ENCODE measurements at places on chromosomes 6 and 20.

- DNase-seq, result peak; percentile 10
Observed at GRCh38 chr6:111113336-111114086, 26.2 kb downstream of the SLC16A10 start.

DNA sequence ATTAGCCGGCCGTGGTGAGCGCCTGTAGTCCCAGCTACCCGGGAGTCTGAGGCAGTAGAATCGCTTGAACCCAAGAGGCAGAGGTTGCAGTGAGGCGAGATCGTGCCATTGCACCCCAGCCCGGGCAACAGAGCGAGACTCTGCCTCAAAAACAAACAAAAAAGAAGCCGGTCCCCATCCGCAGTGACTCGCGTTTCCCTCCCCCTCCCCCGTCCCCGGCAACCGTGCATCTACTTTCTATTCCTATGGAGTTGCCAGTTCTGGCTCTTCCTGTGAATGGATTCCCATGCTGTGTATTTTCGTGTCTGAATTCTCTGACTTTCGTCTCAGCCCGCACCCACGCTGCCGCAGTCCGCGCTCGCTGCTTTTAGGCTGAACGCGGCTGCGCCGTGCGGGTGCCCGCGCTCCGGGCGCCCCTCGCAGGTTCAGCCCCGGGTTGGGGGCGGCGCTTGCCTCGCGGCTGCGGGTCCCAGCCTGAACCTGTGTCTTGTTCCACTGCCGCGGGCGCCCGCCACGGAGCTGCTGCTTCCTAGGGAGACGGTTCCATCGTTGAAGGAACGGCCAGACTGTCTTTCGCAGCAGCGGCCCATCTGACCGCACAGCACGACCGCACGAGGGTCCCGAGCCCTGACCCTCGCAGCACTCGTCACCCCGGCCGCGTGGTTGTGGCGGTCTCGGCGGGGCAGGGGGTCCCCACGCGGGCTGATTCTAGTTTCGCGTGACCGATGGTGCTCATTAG lies 1.1 kb upstream of the MRGBP start:
- DNase-seq, result peak; percentile 37

DNA sequence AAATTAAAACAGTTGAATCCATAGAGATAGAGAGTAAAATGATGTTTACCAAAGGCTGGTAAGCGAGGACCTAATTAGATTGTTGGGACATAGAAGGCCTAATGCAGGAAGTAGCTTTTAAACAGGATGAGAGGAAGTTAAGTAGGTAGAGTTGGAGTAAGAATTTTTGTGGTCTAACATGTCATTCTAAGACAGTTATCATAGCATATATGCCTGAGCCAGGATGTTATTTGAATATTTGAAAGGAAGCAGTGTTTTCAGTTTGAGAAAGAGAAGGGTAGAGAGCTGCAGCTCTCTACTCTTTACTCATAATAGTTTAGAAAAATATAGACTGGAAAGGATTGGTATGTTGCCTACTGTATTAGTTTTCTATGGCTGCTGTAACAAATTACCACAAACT lies 121.6 kb downstream of the MEI4 start:
- DNase-seq, result no peak

GRCh38 chr20:49219924-49220831 lies 962 bp downstream of the DDX27 start:
- no peak for DNase-seq

DNA sequence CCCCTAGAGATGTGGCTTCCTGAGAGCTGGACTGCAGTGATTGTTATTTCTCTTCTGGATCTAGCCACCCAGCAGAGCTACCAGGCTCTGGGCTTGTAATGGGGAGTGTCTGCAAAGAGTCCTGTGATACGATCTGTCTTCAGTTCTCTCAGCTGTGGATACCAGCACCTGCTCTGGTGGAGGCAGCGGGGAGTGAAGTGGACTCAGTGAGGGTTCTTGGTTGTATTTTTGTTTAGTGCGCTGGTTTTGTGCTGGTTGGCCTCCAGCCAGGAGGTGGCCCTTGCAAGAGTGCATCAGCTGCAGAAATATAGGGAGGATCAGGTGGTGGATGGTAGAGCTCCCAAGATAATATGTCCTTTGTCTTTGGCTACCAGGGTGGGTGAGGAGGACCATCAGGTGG lies 33.7 kb downstream of the PAX1 start:
- no peak for DNase-seq

- DNase-seq, result no peak
Observed at GRCh38 chr6:33017694-33018353, 8.4 kb upstream of the HLA-DOA start.

DNA sequence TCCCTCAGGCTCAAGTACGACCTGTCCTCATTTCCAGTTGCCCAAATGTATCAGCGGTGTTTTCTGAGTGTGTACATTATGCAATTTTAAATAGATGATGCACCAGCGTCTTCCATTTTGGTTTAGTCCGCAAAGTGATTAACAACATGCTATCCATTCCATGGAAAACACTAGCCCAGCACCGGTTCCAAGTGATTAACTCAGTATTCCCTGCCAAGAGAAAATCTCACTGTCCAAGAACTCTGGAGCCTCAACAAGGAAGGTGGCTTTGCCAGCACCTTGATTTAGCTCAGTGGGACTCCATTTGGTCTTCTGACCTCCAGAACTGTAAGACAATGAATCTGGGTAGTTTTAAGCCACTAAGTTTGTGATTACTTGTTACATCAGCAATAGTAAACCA lies 107.2 kb downstream of the FOXC1 start:
- no peak for DNase-seq

- DNase-seq, result peak; percentile 81
Observed at GRCh38 chr6:127191716-127192115, 73.2 kb downstream of the RSPO3 start.

DNA sequence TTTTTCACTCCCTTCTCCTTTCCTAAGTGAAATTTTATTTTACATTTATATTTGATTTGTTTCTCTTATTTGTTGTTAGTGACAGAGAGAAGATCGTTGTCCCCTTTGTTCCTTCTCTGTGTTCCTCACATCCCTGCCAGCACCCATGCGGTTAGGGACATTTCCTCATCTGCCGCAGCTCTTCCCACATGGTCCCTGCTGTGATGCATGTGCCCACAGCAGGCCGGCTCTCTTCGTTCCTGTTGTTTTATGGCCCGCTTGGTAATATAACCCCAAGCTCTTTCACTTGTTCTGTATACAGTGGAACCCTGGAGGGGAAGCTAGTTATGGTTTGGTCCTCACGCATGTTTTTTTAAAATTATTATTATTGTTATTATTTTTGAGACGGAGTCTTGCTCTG lies 23.6 kb downstream of the DTD1 start:
- DNase-seq, result no peak

GRCh38 chr20:57794600-57795341 lies 85.0 kb upstream of the PMEPA1 start:
- DNase-seq, result no peak

DNA sequence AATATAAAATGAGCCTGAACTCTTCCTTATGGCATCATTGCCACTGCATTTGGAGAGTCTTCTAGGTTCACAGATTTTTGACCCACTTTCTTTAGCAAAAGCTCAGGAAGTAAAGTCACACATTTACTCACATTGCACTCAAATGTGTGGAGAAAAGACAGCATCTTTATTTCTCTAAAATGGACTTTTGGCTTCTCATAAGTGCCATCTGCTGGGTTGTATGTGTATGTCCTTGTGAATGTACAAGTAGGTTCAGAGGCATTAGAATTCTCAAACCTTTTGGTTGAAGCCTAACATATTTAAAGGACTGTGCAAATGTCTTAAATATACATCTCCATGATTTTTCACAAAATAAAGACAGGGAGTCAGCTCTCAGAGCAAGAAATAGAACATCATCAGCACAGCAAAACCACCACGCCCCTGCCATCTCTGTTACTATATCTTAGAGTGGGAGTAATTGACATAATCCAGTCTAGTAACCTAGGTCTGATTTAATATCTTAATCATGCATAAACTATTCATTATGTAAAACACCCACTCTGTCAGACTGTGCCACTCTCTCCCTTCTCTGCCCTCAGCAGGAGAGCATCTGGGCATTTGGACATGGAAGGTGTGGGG lies 42.2 kb upstream of the SPTLC3 start:
- DNase-seq, result peak; percentile 47

DNA sequence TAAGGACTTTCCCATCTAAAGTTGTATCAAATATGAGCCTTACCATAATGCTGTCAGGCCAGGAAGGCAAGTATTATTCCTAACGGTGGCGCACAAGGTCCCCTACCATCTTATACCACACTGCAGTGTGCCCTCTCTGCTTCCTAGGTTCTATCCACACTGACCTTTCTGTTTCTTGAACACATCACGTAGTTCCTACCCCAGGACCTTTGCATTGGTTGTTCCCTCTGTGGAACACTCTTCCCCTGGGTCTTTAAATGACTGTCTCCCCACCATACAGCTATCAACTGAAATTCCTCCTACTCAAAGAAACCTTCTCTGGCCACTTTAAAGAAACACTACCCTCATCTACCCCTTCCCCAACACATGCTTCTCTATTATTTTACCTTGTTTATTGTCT lies 104.5 kb upstream of the SPACA1 start:
- no peak for DNase-seq

- DNase-seq, result no peak
Observed at GRCh38 chr6:4163408-4164116, 28.2 kb upstream of the ECI2 start.

DNA sequence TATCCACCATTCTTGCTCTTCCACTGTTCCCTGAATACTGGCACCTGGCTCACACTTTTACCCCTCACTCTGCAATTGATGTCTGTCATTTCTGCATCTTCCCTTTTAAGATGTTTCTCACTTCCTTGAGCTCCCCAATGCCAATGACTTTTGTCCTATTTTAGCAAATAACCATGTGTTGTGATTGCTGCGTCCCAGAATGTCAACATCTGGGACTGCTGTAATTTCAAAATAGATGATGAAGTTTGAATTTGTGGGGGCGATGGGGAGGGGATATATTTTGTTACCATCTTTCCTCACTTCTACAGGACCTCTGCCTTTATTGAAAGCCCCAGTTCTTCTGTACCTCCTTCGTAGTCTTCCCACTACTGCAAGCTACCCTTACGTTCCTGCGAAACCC lies 40.0 kb upstream of the ADGRF5 start:
- DNase-seq, result no peak

DNA sequence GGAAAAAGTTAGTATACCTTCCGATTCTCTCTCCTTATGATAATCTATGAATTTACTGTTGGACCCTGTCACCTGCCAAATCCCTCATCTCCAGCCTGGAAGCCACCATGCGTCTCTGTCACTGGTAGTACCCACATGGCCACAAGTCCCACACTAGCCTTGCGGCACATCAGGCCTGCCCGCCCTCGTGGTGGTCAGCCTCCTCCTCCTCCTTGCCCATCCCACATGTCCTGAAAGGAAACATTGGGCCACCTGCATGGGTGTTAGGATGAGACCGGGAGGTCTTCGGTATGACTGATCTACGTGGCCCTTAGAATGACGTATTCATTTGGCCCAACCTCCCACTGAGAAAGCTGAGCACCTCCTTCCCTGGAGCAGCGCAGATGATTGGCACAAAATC lies 37.0 kb upstream of the QKI start:
- DNase-seq, result no peak

- no peak for DNase-seq
Observed at GRCh38 chr6:31479933-31480535, 17.9 kb upstream of the MICB start.

- DNase-seq, result peak; percentile 59
Observed at GRCh38 chr20:22807045-22807444, 222.7 kb upstream of the FOXA2 start.

GRCh38 chr20:38180781-38181180 lies 15.7 kb upstream of the TGM2 start:
- no peak for DNase-seq

DNA sequence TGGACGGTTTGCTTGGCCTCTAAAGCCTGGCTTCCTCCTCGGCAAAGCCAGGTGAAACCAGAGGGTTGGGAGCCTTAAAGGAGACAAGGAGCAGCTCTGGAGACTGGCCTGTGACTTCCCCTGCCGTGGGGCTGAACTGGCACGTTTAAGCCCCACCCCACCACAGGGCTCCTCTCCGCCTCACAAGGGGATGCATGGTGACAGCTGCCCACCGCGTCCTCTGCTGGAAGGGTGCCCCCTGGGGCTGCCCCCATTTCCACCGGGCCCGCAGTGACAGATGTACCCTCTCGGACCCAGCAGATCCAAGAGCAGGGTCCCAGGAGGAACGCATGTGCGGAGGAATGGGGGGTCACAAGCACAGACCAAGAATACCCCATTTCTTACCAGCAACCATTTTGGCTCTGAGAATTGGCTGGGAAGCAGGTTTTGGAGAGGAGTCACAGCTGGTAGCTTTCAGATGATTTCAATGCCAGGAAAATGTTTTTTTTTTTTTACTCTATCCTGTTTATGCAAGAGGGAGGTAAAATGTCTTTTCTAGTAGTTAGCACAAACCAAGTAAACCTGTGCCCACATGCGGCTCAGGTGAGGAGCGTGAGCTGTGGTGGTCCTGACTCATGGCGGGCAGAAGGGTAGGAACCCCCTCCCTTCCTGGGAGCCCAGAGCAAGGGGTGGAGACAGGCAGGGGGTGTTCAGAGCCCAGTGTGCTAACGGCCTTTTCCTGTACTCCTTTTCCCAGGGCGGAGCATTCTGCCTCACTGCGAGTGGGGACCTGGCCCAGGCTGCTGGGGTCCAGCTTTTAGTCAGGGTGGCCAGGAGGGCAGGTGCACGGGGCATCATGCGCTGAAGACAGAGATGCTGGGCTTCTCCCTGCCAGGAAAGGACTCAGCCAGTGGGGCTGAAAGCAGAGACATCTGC lies 33.0 kb downstream of the FRMD1 start:
- DNase-seq, result no peak

DNA sequence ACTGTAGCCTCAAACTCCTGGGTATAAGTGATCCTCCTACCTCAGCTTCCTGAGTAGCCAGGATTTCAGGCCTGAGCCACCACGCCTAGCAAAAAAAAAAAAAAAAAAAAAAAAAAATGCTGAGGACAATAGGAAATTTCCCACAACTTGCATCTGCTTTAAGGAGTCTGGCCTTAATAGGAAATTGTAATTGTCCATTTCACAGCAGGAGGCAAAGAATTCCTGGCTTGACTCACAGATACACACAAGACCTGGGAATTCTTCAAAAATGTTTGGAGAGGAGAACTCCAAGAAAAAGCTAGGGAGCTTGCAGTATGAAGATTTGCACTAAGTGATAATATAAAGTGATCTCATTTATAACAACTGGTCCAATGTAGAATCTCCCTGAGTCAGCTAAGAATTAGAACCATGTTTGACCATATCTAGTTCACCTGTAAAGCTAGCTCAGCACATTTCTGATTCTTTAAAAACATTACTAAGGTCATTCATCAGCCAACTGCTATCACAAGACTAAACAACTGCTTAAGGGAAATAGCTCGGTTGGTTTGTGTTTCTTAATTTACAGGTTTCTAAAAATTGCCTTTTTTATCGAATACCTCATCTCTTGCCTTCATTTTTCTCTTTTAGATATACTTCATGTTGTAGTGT lies 80.2 kb upstream of the SLC2A12 start:
- DNase-seq, result no peak

DNA sequence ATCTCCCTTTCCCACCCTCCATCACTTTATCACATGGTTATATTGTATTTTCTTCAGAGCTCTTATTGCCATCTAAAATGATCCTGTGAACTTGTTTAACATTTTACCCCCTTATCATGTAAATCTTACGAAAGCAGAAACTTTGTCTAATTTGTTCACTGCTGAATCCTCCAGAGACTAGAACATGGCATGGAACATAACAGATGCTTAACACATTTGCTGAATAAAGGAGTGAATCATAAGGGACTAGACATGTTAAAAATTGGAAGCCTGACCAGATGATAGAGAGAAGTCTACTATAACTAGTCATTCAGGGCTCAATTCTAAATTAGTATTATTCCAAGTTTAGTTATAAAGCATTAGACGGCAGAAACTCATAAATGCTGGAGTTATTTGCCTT lies 73.3 kb downstream of the MAN1A1 start:
- no peak for DNase-seq

- DNase-seq, result peak; percentile 25
Observed at GRCh38 chr20:17394411-17394810, 136.8 kb downstream of the BFSP1 start.

- no peak for DNase-seq
Observed at GRCh38 chr20:59121714-59122565, 41.7 kb upstream of the ZNF831 start.
